ENCODE measurements at places on chromosomes 12 and 14.
A peak's percentile ranks its signal among the peaks of the same experiment; 100 is the strongest.

- DNase-seq = peak; percentile 25
Observed at GRCh38 chr12:3041558-3042164, 35.5 kb upstream of the TSPAN9 start.

DNA sequence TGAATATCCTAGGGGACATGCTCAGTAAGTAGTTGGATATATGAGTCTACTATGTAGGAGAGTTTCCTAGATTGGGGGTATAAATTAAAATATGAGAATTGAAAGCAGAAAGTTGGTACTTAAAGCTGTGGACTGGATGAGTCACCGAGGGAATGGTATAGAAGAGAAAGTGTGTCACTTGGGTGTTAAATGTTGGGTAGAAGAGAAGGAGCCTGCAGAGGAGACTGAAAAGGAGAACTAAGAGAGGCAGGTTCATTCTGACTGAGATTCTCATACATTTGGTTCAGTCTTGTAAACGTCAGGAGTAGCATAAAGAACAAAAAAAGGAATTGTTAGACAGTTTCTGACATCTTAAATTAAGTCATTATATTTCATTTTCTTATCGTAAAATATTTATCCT, 19.9 kb downstream of the LRRC9 start:
- DNase-seq = no peak

- DNase-seq = no peak
Observed at GRCh38 chr14:73742520-73743238, 28.5 kb upstream of the PNMA1 start.

GRCh38 chr12:78898416-78898815, 33.8 kb downstream of the SYT1 start:
- DNase-seq = no peak

DNA sequence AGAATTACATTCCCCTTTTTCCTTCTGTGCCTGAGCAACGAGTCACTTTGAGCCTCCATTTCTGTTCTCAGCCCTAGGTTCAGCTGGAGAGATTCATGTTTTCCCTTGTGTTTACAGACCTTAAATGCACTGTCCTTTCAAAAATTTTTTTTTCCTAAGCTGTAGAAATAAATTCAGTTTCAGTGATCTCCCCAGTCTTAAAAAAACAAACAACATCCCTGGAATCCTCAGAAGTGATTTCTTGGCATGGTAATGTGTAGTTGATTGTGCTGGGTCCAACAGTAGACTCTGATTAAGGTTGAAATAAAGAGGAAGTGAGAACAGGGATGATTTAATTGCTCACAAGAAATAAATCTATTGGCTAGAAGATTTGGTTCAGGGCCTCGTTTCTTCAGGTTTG, 89.3 kb downstream of the NTN4 start:
- no peak for DNase-seq

DNA sequence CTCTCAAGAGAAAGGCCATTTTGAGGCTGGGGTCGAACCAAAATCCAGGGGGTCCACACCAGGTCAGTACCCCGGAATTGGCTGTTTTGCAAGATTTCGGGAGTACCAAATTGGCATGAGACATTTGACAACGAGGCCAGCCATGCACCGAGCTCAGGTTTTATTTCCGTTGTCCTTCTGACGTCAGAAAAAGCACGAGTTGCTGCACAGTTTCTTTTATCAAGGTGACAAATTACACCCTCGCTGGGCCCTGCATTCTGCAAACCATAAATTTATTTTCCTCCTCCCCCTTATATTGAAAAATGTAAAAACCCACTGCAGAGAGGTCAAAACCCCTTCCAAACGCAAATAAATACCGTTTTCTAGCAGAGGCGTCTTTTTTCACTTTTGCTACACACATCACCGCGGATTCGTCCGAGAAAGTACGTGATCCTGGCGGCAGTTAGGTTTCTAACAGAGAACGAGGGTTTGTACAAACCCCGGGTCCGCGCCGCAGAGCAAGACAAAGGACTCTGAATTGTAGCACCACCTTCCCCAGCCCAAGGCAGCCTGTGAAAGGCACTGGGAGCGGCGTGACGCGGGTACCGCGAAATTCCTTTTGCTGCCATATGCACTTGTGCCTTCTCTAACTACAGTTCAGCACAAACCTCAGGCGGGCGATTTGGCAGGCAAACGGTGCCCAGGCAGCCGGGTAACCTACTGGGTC, 1.8 kb downstream of the SLC38A1 start:
- peak; percentile 45 for DNase-seq

GRCh38 chr12:115956659-115957058, 320.8 kb downstream of the MED13L start:
- no peak for DNase-seq

GRCh38 chr12:109084425-109084824, 8.8 kb downstream of the ALKBH2 start:
- no peak for DNase-seq

- DNase-seq = no peak
Observed at GRCh38 chr14:74652541-74652940, 40.5 kb upstream of the LTBP2 start.

- no peak for DNase-seq
Observed at GRCh38 chr14:75667099-75667765, 6.2 kb downstream of the TTLL5 start.

GRCh38 chr14:105143451-105144025, 25.0 kb downstream of the JAG2 start:
- no peak for DNase-seq

GRCh38 chr14:44767646-44768173, 194.0 kb downstream of the KLHL28 start:
- DNase-seq = no peak

- no peak for DNase-seq
Observed at GRCh38 chr12:123061441-123062205, 81.1 kb downstream of the ARL6IP4 start.

DNA sequence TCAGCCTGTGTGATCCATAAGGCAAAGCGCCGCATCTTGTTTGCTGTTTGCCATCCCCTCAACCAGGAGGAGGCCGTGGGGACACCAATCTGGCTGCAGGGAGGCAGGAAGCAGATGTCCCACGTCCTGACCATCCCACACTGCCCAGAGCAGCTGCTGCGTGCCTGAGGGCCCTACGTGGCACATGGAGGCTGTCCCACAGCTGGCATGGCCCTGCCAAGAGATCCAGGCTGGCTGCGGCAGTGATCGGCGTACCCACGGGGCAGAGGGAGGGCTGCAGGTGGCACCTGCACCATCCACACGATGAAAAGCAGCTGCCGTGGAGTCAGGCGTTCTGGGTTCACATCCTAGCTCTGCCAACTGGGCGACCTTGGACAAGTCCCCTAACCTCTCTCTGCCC, 42.0 kb downstream of the NCOR2 start:
- no peak for DNase-seq

DNA sequence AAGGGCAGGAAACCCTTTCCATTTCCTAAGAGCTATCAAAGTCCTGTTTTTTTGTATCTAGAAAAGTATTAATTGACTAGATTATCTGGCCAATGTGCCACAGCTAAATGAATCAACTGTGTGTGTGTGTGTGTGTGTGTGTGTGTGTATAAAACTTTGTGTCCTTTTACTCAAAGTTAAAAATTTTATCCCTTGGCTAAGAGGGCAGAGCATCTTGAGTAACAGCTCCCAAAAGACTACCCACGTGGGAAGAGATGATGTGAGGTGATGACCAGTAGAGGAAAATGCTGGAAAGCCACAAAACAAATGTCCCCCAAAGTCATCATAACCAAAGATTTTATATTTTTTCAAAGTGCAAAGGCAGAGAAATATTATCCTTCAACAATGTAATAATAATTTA, 90.3 kb downstream of the FAR2 start:
- DNase-seq = no peak

DNA sequence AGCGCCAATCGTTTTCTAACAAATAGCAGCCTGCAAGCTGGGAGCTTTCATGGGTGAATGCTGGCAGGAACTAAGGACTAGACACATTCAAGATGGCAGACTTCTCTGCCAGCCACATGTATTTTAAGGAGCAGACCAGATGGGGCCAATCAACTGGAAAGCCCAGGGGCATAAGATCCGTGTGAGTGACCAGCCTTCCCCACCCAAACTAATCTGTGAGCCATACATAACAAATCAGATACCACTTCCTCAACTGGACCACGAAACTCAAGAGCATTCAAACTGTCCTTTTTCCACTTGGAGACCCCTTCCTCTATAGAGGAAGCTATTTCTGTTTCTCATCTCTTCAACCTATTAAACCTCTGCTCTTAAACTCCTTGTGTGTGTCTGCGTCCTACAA, 9.7 kb downstream of the TCL1B start:
- DNase-seq = no peak

GRCh38 chr14:58862416-58863160, 224.8 kb downstream of the DACT1 start:
- DNase-seq = no peak

DNA sequence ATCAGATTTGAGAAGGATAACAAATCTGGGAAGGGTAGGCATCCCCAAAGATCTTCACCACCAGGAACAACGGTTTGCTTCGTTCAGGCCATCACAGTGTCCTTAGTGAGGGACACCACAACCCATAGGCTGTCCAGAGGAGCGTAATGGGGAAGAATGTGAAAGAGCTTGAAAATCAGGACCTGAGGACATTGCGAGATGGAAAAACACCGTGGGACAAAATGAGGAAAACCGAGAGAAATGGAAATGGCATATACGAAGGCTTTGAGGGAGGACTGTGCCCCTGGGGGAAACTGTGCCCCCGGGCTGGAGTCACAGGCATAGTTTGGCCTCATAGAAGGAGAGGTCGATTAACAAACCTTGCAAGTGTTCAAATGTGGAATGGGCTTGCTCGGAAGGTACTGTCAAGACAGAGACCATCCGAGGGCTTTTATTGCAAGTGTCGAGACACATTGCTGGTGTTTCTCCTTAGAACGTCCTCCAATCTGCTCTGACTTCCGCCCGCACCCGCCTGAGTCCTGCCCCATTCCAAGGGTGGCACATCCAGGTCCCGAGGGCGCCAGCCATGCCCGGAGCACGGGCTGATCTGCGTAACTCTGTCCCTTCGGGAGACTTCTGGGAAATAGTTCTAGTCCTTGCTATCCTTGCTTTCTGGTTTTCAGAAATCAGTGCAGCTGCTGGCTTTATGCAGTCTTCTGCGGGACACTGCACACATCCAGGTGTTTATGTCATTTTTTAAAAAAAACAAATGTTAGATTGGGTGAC, 885 bp upstream of the PALS1 start:
- peak; percentile 20 for DNase-seq

GRCh38 chr12:96427269-96427729, 27.1 kb upstream of the CDK17 start:
- no peak for DNase-seq

GRCh38 chr14:103909531-103910261, 18.6 kb upstream of the TDRD9 start:
- no peak for DNase-seq

GRCh38 chr14:68790644-68791077, 2.2 kb downstream of the ZFP36L1 start:
- DNase-seq = no peak

GRCh38 chr14:94021001-94021400, 5.1 kb upstream of the OTUB2 start:
- DNase-seq = no peak

GRCh38 chr12:129830796-129831195, 73.0 kb downstream of the TMEM132D start:
- no peak for DNase-seq

DNA sequence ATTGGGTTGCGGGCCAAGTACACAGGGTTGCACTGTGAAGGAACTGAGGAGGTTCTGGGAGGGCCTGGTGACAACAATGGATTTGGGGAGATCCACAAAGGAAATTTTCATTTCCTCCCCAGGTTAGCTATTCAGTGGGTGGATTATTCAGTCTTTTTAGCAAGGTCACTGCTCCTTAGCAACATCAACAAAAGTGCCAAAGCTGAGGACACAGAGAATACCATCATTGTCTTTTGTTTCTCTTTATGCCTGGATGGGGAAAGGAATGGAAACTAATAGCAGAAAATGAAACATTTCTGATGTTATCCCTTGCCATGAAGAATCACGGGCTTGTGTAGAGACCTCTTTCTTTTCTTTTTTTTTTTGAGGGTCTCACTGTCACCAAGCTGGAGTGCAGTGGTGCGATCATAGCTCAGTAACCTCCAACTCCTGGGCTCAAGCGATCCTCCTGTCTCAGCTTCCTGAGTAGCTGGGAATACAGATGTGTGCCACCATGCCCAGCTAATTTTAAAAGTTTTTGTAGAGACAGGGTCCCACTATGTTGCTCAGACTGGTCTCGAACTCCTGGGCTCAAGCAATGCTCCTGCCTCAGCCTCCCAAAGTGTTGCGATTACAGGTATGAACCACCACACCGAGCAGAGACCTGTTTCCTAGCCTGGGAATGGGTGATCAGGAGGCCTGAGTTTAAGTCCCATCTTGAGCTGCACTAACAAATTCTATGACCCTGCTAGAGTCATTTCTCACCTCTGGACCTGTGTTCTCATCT, 6.5 kb downstream of the PPP1R3E start:
- no peak for DNase-seq

DNA sequence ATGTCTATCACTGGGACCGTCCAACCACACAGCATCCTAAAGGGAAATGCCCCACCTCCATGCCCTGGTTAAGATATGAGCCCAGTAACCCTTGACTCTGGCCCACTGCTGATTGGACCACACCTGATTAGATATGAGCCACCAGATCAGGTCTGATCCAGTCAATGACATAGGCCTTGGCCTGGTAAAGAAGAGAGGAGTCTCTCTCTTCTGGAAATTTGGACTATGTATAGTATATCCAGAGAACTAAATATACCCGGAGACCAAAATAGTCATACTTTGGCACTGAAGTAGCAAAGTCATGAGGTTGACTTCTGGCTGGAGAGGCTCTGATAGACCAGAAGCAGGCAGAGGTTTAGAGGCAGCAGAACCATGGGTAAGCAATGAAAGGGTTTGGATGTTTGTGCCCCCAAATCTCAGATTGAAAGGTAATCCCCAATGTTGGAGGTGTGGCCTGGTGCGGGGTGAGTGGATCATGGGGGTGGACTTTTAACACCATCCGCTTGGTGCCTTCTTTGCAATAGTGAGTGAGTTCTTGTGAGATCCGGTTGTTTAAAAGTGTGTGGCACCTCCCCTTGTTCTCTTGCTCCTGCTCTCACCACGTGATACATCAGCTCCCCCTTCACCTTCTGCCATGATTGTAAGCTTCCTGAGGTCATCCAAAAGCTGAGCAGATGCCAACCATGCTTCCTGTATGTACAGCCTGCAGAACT, 68.4 kb downstream of the HSPB8 start:
- DNase-seq = no peak

- no peak for DNase-seq
Observed at GRCh38 chr12:13342971-13343370, 146.4 kb downstream of the EMP1 start.

DNA sequence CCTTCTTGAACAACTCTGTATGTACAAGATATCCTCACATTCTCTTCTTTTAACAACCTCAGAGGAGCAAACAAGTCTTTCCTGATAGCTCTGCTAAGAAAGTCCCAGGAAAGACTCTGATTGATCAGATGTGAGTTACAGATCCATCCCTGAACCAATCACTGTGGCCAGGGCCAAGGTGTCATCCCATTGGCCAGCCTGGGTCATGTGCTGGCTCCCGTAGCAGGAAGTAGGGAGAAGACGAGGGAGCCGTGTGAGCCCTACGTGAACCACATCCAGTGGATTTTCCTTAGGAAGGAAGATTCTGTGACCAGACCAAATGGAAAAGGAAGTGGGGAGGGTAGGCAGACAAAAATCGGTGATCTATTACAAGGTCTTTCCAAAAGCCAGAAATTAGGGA, 5.6 kb downstream of the P2RX7 start:
- no peak for DNase-seq

Measured in memory B cell (primary cell).